Left renal cortex interstitium (tissue), 4 donors: ENCODE measurements at places on chromosomes 2 and 18.

DNA sequence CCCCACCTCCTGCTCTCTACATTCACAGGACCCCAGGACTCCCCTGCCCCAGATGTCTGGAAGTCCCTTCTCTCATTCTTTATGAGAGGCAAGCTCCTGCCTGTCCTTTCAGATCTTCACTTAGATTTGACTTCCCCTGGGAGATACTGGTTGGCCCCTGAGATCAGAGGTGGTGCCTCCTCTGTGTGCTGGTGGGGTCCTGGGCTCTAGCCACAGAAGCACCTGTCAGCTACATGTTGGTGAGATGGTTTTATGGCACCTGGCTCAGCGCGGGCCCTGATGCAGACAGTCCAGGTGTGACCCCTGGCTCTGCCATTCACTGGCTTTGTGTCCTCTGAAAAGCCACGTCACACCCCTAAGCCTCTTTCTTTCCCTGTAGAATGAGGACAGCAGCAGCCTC, 369.6 kb upstream of the ID2 start:
- no peak for DNase-seq

DNA sequence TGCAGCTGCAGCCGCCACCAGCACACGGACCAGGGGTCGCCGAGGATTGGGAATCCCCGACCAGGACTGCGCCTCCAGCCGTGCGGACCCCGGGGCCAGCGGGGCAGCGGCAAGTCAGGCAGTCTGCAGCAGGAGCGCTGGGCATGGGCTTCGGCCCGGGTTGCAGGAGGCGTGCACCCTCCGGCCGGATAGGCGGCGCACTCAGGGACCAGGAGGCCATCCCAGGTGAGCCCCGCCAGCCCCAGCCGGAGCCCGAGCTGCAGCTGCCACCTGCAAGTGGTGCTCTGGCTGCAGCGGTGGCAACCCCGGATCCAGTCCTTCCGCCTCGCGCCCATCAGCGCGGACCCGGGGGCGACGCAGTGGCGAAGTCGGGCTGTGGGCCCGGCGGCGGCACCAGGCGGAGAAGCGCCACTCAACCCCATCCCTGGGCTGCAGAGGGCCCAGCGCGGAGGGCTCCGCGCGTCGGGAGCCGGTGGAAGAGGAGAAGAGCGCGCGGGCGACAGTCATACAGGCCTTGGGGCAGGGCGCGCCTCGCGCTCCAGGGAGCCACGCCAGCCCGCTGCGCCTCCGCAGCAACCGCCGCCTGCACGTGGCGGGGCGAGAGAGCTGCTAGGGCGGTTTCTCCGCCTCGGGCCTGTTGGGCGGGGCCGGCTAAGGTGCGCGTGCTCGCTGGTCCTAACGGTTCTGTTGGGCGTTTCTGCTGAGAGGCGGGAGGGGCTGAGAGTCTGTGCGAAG, 73.8 kb downstream of the RPIA start:
- peak; percentile 29 for DNase-seq

DNA sequence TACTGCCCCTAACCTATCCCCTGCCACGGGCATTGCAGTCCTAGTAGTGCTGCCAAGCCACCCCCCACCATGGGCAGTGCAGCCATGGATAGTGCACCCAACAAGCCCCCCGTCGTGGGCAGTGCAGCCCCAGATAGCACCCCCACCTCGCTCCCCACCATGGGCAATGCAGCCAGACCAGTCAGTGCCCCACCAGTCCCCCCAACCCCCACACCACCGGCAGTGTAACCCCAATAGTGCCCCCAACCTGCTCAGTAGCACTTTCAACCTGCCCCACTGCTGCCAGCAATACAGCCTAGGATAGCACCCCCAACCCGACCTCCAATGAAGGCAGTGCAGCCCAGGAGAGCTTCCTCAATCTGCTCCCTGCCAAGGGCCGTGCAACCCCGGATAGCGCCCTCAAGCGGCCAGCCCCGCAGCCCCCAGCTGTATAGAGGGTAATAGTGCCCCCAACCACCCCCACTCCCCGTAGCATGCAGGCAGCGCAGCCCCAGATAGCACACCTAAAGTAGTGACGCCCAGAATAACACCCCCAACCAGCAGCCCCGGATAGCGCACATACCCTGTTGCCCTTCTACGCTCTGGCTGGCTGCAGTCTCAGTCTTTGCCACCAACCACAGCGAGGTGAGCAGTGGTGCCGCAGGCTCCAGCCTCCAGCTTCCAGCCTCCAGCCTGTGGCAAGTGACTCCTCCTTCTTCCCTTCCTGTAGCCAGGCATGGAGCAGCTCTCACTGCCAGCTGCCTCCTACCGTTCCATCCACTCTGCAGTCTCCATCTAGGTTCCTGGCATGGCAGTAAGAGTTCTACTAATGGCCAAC, 45.4 kb upstream of the ANKRD62 start:
- no peak for DNase-seq

DNA sequence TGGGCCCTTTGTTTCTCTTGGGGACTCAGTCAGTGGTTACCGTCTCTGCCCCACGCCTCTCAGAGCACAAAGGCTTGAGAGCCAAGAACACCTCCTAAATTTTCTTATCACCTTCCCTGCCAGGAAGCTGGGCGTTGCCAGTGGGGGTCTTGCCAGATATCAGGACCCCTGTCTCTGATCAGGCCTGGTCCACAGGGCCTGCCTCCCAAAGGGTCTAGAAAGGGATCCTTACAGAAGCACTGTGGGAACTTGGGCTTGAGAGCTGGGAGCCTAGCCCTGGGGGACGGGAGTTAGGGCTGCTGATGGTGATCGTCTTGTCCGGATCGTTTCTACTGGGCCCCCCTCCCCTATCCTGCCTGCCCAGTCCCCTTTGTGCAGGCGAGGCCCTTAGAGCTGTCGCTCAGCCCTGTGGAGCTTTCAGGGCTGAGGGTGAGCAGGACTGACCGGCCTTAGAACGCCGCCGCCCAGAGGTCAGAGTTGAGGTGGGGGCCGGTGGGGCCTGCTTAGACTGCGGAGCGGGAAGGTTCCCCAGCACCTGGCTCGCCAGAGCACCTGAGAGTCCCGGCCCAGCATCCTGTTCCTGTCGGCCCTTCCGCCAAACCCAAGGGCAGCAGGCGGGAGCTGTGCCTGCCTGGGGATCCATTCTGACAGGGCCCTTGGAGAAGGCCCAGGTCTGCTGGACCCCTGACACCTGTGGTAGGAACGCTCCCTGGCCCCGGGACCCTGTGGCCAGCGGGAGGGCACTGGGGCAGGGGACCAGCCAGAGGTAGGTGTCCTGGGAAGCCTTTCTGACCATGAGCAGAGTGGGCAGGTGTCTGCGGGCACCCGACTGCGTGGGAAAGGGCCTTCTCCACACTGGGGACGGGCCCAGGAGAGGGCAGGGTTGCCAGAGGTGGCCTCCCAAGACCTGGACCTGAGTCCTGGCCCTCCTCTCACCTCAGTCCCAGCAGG, 956 bp downstream of the ESPNL start:
- DNase-seq: no peak

DNA sequence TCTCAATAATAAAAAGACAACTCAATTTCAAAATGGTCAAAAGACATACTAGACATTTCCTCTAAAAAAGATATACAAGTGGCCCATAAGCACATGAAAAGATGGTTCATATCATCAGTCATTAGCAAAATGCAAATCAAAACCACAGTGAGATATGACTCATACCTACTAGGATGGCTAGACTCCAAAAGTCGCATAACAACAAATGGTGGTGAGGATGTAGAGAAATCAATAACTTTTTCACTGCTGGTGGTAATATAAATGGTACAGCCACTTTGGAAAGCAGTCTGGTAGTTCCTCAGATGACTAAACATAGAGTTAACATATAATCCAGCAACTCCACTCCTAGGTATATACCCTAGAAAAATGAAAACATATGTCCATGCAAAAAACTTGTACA, 242.3 kb upstream of the NOL4 start:
- no peak for DNase-seq
